ENCODE measurements at places on chromosomes 16 and 17. TPM values are rescaled to one million over a fixed set of nuclear protein-coding genes. Genes with fewer than 3 reads are reported as not detected.
A peak's percentile ranks its signal among the peaks of the same experiment; 100 is the strongest.

GRCh38 chr16:29791845-29792807 lies 1.6 kb downstream of the KIF22 start:
- DNase-seq, result no peak

GRCh38 chr16:22220069-22220440 lies 14.0 kb downstream of the EEF2K start:
- DNase-seq, result peak; percentile 74

- peak; percentile 22 for DNase-seq
Observed at GRCh38 chr17:78173097-78173715, 4.8 kb downstream of the SYNGR2 start.

DNA sequence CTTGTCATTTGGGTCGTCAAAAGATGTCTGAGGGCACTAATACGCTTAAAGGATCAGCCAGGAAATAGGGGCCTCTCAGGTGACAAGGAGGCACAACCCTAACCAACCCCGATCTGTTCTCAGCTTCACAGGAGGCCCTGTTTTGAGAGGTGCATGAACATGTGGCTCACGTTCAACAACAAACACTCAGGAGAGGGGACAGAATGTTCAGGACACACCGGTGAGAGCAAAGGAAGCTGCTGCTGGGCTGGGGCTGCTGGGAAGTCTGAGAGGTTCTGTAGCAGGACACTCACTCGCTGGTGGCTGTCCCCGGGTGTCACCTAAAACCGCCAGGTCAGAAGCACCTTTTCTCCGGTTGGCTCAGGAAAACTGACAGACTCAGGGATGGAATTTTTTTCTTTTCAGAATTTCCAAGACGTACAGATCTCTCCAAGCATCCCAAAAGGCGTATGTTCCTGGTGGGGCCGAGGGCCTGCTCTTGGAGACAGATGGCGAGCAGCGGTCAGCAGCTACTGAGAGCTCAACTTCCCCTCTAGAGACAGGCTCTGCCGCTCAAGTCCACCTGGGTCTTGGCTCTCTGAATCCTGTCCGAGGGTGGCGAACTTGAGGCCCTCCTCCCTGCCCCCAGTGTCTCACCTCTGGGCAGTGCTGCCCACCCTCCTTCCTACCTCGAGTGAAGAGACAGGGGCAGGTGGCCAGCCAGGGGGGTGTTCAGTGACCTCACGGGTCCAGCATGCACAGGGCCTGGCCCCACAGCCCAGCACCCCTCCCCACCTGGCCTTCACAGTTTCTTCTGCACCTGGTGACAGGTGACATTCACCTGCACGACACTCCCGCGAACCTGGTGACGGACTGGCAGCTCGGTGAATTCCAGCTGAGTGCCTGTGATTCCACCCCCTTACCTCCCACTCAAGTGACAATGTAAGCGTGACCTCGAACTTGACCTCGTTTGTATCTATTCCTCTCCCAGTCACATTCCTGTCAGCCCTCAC lies 22.9 kb downstream of the CLUH start:
- DNase-seq, result no peak

Gene GRIN2C
- 0.40 TPM for polyA plus RNA-seq
